NCI-H1436 (cell line): ENCODE measurements at places on chromosomes 16 and 17.

GRCh38 chr16:84294531-84295142, at the start of gene WFDC1:
Gene WFDC1, plus strand, starts transcription at chr16:84294878. Its CDS starts 94 bp downstream, at chr16:84294972.
- no peak for DNase-seq

DNA sequence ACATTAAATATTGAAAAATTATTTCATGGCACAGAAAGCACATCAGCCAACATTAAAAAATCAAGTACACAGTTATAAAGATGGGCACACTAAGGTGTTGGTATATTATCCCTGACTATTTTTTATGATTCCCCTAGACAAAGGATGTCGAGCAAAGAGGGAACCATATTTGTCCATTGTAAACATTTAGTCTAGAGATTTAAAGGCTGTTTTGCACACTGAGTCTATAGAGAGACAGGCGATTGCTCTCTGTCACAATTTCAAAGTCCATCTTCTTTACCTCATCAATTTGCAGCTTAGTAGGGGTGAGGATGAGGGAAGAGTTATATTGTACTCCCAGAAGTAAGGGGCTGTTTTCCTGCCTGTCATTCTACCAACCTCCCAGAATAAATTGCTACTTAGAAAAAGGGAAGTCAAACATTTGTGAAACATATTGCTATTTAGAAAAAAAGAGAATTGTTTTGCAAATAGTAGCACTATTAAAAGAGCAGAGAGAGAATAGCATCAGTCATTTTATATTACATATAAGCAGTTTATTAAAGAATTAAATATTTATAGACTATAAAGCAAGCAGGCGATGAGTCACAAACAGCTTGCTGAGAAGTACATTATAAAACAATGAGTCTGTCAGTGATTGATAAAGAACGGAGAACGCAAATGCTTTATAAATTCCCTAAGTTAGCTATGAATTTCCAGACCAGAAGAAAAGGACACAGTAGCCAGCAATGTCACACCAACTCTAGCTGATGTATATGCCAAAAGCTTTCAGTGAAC, 270.6 kb upstream of the PMFBP1 start:
- DNase-seq = no peak

DNA sequence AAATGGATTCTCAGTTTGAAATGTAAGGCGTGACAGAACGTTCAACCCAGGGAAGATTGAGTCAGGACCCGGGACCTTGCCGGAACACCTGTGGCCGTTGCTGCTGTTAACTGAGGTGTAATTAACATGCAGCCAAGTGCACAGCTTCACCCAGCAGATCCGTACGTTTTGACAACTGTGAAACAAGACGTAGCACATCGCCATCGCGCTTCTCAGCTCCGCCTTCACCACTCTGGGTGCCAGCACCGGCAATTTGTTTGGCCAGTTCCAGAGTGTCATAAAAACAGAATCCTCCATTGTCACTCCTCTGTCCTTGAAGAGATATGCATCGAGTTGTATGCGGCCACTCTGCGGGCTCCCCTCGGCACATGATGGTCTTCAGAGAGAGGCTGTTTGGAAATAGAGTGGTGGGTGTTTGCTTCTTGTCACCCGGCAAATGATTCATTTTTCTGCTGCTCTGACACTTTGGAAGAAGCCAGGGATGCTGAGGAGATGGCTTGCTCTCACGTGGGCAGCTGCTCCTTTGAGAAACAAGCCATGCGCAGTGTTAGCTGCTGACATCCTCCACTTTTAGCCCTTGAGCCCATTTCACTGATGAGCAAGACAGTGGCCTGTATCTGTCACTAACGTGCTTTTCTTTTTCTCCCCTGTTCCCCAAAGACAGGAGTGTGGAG, 22.6 kb downstream of the NAA60 start:
- no peak for DNase-seq

DNA sequence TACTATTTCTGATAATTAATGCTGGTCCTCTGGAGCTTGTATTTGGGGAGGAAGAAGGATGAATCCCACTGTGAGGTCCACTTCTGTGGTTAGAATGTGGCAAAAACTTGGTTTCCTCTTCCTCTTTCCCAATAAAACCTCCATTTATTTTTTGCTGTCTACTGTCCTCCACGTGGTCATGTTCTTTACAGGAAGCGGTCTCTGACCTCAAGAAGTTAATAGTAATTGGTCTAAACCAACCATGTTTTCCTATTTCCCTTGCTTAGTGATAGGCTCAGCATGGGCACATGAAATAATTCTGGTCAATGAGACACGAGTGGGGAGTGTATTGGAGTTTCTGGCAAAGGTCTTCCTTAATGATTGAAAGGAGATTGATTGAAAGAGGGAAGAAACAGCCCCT, 33.9 kb downstream of the CHP2 start:
- no peak for DNase-seq

- no peak for DNase-seq
These were observed 15.1 kb upstream of the PITPNM3 start for GRCh38 chr17:6571452-6571781.

DNA sequence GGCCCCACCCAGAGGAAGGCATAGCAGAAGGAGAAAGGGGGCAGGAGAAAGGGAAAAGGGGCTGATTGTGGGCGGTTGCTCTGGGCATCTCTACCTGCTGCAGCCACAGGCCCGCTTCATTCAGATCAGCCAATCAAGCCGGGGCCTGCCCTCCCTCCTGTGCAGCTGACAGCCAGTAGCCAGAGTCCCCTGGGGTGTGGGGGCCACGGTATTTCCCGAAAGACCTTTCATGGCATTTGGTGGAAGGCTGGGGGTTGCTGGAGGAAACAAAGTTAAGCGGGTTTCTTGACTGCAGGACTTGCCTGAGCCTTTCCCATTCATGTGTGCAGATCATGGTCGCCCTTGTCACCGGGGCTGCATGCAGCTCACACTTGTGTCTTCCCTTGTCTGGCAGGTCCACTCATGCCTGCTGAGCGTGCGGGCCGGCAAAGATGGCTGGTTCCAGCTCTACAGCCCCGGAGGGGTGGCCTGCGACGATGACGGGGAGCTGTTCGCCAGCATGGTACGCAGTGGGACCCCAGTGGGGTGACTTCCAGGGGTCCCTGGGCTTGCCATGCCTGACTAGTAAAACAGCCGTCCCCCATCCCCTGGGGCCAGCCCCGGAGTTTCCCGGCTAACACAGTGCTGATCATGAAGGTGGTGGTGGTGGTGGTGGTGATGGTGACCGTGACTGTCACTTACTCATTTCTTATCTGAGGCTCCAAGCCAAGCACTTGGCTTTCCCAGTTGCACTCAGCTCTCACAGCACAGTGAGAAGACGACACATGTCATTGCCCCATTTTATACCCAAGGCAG, 82.7 kb upstream of the PLCG2 start:
- DNase-seq = no peak

GRCh38 chr16:749010-749409, 8.2 kb upstream of the CIAO3 start:
- no peak for DNase-seq

DNA sequence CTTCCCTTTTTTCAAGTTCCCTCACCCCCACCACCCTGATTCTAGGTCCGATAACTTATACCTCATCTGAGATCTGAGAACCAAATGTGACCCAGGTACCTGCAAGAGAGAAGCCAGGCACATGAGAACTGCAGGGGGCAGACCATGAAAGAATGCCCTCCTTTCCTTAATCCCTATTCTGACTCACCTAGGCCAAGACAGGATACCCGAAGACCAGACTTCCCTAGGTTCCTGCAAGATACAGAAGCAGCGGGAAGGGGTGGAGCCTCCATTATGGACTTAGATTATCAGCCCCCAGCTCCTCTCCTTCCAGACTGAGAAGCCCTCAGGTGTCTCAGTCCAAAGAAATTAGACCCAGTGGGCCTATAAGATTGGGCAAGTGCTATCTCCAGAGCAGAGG, 2.1 kb downstream of the KCNAB3 start:
- no peak for DNase-seq
